ENCODE measurements at places on chromosomes 2 and 18. TPM values are rescaled to one million over a fixed set of nuclear protein-coding genes. Genes with fewer than 3 reads are reported as not detected.

Gene HOXD10
- total RNA-seq, result 2.0 TPM

Gene RUFY4
- not detected for total RNA-seq

Gene EVX2
- not detected for total RNA-seq

Gene IL37
- not detected for total RNA-seq

Gene CCDC148
- not detected for total RNA-seq

Gene ASPRV1
- 0.18 TPM for total RNA-seq

Gene DNAJC5G
- not detected for total RNA-seq

Gene ADAM23
- 2.7 TPM for total RNA-seq

Gene TDRD15
- not detected for total RNA-seq

Gene LIPT1
- total RNA-seq, result 1.7 TPM

Gene CCDC178
- total RNA-seq, result 2.0 TPM

Measured in myometrial cell (primary cell).